ENCODE measurements at places on chromosomes 12 and 14.

DNA sequence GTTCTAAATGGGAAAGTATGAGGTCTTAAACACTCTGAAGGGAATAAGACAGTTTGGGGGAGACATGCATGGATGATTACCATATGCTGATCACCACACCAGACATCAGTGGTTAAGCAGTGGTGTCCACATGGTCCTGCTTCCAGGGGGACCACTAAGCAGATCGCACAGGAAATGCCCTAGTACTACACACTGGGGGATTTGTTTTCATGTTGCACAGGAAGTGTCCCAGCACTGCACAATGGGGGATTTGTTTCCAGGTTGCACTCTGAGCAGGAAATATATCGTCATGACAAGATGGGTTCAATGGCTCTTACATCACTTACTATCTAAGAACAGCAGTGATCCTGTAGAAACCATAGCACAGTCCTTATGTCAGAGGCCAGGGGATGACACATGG is 245.5 kb downstream of the BCL11B start:
- DNase-seq: no peak

DNA sequence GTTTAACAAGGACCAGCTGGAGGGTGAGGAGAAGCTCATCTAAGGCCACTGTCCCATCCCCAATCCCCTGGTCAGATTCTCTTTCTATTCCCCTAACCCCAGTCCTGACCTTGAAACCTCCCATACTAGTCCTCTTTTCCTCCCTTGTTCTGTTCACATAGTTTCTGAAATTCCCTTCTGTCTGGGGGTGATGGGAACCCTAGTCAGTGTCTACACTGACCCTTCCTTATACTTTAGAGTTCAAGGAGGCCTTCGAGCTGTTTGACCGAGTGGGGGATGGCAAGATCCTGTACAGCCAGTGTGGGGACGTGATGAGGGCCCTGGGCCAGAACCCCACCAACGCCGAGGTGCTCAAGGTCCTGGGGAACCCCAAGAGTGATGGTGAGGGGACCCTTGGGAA is 2.4 kb downstream of the MYL6B start:
- no peak for DNase-seq

DNA sequence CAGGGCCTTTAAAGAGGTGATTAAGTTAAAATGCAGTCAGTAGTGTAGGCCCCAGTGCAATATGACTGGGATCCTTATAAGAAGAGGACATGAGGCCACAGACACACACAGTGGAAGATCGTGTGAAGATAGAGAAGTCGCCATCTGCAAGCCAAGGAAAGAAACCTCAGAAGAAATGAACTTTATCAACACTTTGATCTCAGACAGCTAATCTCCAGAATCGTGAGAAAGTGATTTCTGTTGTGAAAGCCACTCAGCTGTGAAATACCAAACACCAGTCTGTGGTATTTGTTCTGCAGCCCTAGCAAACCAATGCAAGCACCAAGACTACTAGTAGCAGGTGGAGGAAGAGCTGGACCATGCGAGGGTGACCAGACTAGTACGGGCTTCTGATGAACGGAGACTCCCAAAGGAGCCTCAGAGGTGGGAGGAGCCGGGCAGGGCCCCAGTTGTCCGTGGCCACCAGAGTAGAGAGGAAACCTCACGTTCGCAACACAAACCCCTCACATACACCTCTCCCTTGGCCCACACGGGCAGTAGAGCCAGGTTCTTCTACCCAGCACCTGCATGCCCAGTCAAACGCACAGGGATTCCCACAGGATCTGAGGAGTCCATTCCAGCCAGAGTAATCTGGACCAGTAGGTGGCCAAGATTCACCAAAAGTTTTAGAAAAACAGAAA is 243.0 kb downstream of the TTC8 start:
- no peak for DNase-seq

GRCh38 chr12:20404576-20405346 is 36.4 kb downstream of the PDE3A start:
- DNase-seq: no peak

- no peak for DNase-seq
Observed at GRCh38 chr14:86646125-86646524, 1116.2 kb downstream of the FLRT2 start.

DNA sequence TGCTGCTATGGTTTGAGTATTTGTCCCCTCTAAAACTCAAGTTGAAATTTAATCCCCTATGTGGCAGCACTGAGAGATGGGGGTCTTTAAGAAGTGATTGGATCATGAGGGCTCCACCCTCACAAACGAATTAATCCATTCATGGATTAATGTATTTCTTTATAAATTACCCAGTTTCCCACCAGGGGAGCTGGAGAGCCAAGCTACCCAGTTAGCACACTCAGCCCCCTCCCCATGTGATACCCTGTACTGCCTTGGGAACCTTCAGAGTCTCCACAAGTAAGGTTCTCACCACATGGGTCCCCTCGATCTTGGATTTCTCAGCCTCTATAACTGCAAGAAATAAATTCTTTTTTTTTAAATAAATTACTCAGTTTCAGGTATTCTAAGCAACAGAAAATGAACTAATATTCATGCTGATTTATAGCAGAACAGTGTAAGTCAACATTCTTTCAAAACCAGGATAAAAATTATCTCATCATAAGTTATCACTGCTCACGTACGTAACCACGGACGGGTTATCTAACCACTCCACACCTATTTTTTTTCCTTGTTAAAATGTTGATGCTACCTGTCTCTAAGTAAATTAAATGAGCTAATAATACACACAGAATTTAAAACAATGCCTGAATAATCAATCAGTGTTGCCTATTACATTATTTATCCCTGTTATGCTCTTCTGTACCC is 3.6 kb downstream of the NAP1L1 start:
- no peak for DNase-seq

Data from posterior cingulate gyrus (tissue), 11 donors.